ENCODE measurements at places on chromosomes 3 and 15.

GRCh38 chr3:17629400-17629799 is 113.0 kb downstream of the TBC1D5 start:
- DNase-seq = no peak

- DNase-seq = no peak
Measured at GRCh38 chr15:44296625-44297524, 8.4 kb downstream of the GOLM2 start.

DNA sequence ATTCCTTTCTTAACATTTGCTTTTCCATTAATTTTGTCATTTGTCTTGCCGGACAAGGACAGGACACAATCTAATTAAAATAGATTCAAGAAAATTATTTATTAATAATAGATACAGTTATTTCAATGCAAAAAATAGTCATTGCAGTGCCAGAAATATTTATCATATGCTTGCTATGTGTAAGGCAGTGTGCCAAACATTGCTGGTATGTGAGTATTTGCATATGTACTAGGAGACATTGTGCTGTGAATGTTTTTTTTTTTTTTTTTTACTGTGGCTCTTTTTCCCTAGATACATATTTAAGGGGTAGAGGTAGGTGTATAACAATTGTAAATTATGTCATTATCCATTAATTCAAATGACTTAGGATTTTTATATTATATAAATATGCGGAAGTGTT is 23.3 kb downstream of the SPRED1 start:
- DNase-seq = no peak

DNA sequence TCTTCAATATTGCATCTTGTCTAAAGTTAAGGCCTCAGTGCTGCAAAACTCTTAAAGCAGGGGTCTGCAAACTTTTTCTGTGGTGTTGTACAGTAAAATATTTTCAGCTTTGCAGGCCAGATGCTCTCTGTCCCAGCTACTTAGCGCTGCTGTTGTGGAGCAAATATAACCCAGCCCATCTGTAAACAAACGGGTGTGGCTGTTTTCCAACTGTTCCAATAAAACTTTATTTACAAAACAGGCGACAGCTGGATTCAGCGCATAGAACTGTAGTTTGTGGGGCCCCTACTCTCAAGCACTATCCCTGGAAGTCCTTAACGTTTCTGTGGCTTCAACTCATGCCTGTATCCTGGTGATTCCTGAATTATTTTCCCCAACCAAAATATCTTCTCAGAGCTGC is 365.0 kb downstream of the FOXP1 start:
- DNase-seq = no peak

DNA sequence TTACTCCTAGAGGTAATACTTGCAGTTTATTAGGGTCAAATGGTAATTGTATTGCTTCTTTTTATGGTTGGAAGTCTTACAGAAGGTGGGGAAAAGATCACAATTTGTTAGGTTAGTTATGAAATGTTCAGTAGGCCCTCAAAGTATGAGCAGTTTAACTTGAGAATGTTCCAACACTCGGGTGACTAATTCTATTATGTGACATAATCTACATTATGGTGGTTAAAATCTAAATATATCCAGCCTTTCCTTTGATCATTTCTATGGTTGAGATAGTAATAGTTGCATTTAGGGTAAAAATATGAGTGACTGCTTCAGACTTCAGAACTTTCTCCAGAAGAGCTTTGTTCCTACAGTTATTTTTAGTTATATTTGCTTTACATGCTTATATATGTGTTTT is 19.6 kb upstream of the FBXO22 start:
- DNase-seq = no peak

DNA sequence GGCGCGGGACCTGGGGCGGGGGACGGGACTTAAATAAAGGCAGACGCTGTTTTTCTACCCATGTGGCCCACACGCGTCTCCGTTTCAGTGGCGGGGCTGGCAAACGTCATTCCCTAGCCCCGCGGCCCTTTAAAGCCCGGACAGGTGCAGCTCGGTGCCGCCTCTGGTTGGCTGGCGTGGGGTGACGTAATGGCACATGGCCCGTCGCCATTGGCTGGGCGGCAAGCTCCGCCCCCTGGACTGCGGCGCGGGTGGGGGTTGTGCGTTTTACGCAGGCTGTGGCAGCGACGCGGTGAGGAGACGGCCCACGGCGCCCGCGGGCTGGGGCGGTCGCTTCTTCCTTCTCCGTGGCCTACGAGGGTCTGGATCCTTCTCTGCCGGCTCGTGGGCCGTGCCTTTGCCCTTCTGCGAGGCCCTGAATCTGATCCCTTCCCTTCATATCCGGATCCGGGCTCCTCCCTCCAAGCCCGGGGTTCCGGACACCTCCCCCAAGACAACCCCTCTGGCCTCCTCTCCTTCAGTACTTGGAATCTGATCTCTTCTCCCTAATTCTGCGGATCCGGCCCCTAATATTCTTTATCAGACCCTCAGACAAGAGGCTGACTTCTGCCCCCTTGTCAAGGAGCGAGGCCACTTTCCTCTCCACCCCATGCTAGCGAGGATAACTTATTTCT is at the start of gene CRELD1:
Gene CRELD1, plus strand, starts transcription at position 274 of the 674 bp plus-strand sequence. CDS start 605 bp downstream, outside the sequence.
- peak; percentile 96 for DNase-seq

DNA sequence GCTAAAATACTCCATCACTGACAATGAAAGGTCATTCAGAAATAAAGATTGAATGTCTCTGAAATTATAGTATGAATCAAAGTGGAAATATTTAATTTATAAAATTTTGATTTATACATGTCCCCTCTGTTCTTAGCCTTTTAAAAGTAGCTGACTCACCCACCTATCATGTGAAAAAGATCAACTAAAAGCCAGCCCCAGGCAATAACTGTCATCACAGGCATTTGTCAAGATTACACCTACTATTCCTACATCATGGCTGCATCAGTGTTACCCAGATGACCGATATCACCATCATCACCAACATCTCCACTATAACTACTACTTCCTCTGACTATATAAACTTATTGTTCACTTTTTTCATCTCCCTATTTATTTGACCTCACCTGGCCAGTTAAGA is 14.3 kb upstream of the PIK3R4 start:
- DNase-seq = no peak

- DNase-seq = no peak
Measured at GRCh38 chr3:88150371-88150770, 612 bp downstream of the C3orf38 start.

- no peak for DNase-seq
Measured at GRCh38 chr3:186854954-186855353, 12.4 kb downstream of the ADIPOQ start.

DNA sequence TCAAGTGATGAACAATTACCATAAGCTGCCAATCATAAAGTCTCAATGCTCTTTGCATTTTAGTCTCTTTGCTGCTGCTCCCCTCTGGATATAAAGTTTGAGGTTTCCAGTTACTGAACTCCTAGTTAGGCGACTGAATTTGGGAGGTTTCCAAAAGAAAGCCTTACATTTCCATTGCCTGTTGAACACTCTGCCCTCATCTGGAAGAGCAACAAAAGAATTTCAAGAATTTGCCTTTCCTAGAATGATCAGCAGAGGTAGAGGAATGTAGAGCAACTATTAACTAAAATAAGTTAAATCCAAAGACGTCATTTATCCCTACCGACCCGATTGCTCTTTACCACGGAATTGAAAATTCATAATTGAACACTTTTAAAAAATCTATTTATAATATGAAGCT is 53.4 kb upstream of the PRICKLE2 start:
- DNase-seq = no peak

- no peak for DNase-seq
Measured at GRCh38 chr3:15948388-15948787, 150.6 kb upstream of the ANKRD28 start.

DNA sequence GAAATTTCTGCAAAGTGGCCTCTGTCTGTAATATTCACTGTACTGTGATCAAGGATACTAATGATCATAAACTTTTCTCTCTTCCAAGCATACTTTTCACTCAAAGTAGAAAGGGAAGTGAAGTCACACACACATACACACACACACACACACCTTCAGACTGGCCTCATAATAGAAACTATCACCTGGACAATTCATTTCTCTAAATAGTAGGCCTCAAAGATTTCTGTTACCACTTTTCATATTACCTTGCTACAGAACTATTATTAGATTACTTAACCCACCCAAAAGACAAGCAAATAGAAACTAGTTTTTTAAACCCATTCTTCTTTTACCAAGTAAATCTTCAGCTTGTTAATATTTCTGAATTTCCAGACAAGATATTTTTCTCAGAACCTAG is 12.2 kb downstream of the CPB1 start:
- no peak for DNase-seq

GRCh38 chr15:100254691-100255090 is 87.1 kb downstream of the ADAMTS17 start:
- DNase-seq = no peak

DNA sequence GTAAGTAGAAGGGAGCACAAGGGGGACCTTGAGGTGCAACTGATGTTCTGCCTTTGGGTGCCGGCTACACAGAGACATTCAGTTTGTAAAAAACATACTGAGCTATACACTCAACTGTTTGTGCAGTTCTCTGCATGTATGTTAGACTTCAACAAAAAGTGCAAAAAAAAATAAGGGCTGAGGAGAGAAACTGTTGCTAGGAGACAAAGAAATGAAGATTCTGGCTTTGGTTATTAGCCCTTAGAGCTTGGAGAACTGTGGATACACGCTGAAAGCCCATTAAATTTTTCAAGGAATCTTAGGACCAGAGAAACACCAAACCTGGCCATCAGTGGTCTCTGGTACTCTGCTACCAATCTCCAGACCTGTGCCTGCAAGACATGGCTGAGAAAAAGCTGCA is 207.6 kb upstream of the NSMCE3 start:
- no peak for DNase-seq

- DNase-seq = no peak
Measured at GRCh38 chr3:15926871-15927270, 129.1 kb upstream of the ANKRD28 start.

- no peak for DNase-seq
Measured at GRCh38 chr3:101453961-101454360, 59.1 kb downstream of the SENP7 start.

- DNase-seq = peak; percentile 63
Measured at GRCh38 chr3:71725271-71725991, at the start of gene EIF4E3. Gene EIF4E3, minus strand, starts transcription at chr3:71725402. Its CDS starts 35 bp downstream, at chr3:71725367.

DNA sequence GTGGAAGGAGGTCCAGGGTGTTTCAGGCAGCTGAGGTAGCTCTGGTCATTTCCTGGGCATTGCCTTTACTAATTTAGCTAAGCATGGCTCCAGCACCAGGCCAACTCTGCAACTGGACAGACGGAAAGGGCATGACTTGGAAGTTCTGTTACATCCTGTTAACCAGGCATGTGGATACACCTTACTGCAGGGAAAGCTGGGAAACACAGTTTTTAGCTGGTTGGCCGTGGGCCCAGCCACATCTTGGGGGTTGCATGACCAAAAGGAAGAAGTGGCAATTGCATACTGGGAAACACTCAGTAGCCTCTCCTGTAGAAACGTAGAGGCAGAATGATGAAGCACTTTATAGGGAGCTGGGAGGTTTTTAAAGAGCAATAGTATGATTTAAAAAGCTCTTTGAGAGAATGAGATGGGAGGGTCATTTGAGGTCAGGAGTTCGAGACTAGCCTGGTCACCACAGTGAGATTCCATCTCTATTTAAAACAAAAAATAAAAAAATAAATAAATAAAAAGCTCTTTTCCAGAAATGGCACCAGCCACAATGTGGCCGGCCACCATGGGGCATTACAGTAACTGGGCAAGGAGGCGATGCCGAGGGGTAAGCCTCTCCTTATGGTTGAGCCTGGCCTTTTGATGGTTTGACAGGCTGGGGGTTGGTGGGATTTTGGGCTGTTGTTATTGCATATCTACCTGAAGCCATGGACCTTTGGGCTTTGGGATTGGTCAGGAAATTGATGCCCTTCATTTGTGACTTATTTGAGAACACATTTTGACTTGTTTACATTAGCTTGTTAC is 28.6 kb downstream of the TRAK1 start:
- DNase-seq = no peak

- DNase-seq = no peak
Measured at GRCh38 chr3:67576441-67576840, 78.0 kb downstream of the SUCLG2 start.

DNA sequence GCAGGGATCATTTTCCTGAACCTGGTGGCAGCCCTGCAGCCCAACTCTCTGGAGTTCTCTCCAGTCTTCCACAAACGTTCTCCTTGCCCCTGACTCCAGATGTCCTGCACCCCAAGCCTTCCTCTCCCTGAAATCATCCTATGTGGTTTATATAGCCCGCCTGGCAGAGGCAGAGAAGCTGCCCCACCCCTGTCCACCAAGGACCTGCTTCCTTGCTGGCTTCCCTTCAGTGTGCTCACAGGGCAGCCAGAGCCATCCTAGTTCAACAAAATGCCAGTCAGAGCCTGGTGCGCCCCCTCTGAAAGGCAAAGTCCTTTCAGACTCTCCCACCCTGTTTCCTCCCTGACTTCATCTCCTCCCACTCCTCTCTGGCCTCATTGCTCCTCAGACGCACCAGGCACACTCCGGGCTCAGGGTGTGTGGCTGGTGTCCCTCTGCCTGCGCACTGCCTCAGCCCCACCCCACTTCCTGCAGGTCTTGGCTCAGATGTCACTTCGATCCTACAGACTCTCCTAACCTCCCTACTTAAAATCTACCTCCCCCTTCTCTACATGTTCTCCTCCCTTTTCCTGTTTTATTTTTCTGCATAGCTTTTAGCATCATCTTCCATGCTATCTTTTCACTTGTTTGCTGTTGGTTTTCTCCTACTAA is 5.9 kb downstream of the KBTBD13 start:
- DNase-seq = no peak

DNA sequence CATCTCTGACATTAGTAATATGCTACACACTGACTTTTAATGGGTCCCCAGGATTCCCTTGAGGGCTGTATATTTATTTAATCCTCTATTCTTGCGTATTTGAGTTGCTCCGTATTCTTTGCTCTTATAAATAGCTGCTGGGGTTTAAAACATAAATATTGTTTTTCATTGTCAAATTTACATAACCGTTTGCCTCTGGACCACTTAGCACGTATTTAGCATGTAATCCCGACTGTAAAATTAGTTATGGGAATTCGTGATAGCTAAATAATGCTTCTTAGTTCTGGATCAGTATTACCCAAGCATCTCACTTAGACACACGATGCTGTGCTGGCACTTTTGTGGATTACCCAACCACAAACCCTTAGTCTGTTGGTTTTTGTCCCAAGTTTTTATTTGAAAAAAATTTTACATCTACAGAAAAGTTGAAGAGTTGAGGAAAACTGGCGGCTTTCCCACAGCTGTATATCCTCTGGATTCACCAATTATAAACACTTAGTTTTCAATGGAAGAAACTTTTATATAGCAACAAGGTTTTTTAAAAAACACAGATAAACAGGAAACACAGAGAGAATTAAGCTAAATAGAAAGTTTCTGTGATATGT is 296.8 kb upstream of the TPM1 start:
- DNase-seq = no peak

GRCh38 chr3:46665763-46666452 is 27.6 kb downstream of the ALS2CL start:
- DNase-seq = no peak

- no peak for DNase-seq
Measured at GRCh38 chr3:56365905-56366640, 102.2 kb downstream of the ERC2 start.

DNA sequence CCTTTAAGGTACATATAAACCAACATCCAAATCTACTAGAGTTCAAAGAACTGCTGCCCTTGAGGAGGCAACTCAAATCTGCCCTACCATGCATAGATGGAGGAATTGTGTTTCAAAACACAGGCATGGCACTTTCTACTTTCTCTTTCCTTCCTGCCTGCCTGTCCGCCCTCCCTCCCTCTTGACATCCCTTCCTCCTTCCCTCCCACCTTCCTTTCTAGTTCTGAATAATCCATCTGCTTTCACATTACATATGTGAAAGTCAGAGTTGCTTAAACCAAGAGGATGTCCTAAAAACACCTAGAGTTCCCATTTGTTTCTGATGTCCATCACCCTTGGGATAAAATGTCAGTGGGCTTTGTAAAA is 537.6 kb downstream of the FOXP1 start:
- DNase-seq = no peak

GRCh38 chr15:78762985-78763795 is 48.1 kb downstream of the ADAMTS7 start:
- DNase-seq = no peak
